ENCODE measurements at places on chromosomes 1 and 21. TPM values are rescaled to one million over a fixed set of nuclear protein-coding genes. Genes with fewer than 3 reads are reported as not detected.

OR2T11 gene
- not detected for total RNA-seq

OLIG2 gene
- total RNA-seq, result 0.07 TPM

SPATA46 gene
- total RNA-seq, result not detected

FCN3 gene
- not detected for total RNA-seq

SYT14 gene
- 0.05 TPM for total RNA-seq

Data from A549 treated with AZD2906 at 1 μM for 4 hours (cell line).